Stimulated activated CD8-positive, alpha-beta memory T cell treated with anti-CD3 and anti-CD28 coated beads, Interleukin-4, amount 100 ng/mL, for 4 hours (primary cell): ENCODE measurements at places on chromosomes 4 and X.

DNA sequence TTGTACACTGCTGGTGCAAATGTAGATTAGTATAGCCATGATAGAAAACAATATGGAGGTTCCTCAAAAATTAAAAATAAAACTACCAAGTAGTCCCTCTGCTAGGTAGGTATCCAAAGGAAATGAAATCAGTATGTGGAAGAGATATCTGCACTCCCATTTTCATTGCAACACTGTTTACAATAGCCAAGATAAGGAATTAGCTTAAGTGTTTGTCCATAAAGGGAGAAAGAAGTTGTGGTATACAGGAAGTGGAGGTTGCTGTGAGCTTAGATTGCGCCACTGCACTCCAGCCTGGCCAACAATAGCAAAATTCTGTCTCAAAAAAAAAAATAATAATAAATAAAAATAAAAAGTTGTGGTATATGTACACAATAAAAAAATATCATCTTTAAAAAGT lies 325.0 kb upstream of the EMCN start:
- no peak for DNase-seq

DNA sequence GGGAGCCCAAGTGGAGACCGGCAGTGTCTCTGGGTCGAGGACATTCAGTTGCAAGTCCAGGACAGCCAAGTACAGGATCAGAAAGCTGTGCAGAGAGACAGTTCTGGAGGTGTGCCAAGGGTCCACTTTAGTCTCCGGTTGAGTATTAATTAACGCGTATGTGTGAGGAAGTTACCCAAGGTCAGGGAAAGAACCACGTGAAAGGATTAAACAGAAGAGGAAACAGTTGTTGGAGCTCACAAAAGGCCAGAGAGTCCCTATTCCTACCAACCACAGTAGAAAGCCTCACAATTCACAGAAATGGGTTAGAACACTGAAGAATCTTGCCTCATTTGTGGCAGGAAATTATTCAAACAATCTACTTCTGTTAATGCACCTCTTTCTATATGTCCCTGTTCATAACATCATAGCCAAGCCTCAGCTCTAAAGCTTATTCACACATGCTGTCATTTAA lies 17.9 kb upstream of the NSUN7 start:
- DNase-seq: no peak

- DNase-seq: no peak
Measured at GRCh38 chr4:88285235-88285653, 883 bp upstream of the PPM1K start.

- no peak for DNase-seq
Measured at GRCh38 chr4:120922381-120923206, at the start of gene PRDM5. Gene PRDM5, minus strand, starts transcription at chr4:120922726. Its CDS starts 118 bp downstream, at chr4:120922608.

DNA sequence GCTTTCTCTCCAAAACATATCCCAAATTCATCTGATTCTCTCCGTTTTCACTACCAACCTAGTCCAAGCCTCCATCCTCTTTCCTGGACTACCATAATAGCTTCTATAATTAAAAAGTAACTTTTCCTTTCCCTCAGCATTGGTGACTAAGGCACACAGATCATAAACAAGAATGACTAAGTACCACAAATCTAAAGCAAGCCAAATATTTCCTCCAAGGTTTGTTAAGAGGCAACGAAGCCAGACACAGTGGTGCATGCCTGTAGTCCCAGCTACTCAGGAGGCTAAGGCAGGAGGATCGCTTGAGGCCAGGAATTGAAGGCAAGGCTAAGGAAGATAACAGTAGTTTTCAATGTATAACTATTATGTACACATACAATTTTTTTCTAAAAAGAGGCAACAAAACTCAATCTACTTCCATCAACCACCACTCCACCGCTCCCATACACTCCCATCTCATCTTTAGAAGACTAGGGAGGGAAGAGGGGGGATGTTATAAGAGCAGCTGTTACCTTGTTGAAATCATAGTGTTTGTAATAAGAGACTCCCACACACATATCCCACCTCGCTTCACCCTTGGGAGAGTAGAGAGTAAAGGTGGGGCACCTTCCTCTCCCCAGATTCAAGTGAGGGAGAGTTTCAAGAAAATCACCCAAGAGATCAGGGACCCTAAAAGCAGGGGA lies 4.2 kb upstream of the JCHAIN start:
- DNase-seq: no peak
